ENCODE measurements at places on chromosomes 16 and 17. TPM values are rescaled to one million over a fixed set of nuclear protein-coding genes. Genes with fewer than 3 reads are reported as not detected.

- no peak for DNase-seq
Observed at GRCh38 chr16:48498769-48499631, 111.0 kb downstream of the N4BP1 start.

RSPRY1 gene
- 34.1 TPM for total RNA-seq

DNA sequence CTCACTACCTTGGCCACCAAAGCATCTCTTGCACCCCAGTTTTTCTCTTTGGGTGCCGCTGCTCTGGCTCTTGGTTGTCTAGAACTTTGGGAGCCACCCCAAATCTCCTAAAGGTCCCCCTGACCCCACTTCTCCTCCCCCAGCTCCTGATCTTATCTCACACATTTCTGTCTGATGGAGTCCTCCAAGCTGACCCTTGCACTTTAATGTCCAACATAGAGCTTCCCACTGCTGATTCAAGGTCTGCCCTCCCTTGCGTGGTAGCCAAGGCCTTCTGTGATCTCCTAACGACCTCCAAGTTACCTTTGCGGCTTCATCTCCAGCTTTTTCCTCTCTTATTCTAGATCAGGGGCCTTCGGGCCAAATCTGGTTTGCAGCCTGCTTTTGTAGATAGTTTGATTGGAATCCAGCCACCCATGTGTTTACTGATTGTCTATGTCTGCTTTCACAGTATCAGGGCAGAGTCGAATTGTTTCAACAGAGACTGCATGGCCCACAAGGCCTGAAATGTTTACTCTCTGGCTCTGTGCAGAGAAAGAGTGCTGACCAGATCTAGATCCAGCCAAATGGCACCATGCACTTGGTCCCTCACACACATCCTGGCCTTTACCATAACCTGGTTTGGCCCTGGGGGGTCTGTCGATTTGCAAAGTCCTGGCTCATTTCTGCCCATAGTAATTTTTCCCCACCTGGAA, 168.6 kb downstream of the HAPSTR1 start:
- no peak for DNase-seq

- DNase-seq = no peak
Observed at GRCh38 chr16:51816929-51817328, 665.9 kb upstream of the SALL1 start.

DNA sequence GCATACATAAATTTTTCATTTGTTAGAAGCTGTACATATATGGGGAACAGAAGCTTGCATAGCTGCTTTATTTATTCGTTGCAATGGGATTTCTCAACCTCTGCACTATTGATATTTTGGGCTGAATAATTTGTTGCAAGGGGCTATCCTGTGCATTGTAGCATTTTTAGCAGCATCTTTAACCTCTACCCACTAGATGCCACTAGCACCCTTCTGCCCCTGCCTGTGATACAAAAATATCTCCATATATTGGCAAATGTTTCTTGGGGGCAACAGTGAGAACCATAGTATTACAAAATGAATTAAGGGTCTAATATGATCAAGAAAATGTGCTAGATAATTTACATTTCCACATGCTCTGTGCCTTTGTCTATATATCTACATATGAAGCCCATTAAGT, 1401.0 kb downstream of the CDH11 start:
- DNase-seq = no peak

DNA sequence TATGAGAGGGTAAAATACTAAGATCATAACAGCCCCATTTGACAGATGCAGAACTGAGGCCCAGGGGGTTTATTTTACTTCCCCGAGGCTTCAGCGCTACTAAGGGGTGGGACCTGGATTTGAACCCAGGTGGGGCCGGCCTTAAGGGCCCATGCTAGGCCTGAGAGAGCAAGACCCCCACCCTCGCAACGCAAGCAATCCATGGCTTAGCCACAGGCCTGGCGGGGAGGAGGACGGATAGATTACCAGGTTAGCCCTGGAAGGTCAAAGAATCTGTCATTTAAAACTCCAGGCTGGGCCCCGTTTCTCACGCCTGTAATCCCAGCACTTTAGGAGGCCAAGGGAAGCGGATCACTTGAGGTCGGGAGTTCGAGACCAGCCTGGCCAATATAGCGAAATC, 1.9 kb upstream of the CDH3 start:
- DNase-seq = no peak

GRCh38 chr17:38434178-38434665, 6.0 kb downstream of the ARHGAP23 start:
- DNase-seq = no peak

- DNase-seq = no peak
Observed at GRCh38 chr16:68972720-68973119, 129.4 kb downstream of the TANGO6 start.

GRCh38 chr16:67240506-67240905, 6.8 kb downstream of the FHOD1 start:
- no peak for DNase-seq

C16orf96 gene
- not detected for total RNA-seq

FOXL1 gene
- not detected for total RNA-seq

DNA sequence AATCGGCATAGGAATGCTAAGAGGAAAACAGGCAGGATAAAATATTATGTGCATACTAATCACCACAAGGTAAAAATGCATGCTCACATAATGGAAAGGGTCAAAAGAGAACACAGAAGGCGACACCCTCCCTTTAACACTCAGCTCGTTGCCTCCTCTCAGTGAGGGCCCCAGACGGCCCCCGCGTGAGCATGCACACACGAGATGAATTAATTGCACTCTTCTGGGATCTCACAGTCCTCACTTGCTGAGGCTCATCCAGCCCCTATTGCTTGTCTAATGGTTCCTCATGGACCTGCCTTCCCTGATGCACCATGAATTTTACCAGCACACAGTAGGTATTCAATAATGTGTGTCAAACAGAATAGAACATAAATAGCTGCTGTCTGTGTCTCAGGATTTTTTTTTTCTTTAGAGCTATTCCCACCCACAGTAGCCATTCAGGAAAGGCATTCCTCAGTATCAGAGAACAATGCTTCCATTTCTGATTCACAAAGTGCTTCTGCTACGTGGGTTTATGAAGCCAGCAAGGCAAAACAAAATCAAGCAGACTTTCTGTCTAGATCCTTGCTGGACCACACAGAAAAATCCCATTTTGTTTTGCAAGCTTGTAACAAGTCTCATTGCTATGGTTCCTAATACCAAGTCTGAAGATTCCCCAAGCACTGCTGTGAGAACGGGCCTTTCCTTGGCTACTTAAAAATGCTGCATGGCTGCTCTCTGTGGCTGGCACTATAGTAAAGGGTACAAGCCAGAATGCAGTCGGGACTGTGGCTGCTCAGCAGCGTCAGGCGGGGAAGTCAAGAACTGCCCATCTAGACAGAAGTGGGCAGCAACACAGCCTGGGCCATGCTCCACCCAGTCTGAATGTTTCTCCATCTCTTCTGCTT, 43.6 kb downstream of the TOM1L2 start:
- no peak for DNase-seq

CLN3 gene
- total RNA-seq = 45.4 TPM

- DNase-seq = no peak
Observed at GRCh38 chr17:59432657-59433056, 101.2 kb downstream of the YPEL2 start.

DNA sequence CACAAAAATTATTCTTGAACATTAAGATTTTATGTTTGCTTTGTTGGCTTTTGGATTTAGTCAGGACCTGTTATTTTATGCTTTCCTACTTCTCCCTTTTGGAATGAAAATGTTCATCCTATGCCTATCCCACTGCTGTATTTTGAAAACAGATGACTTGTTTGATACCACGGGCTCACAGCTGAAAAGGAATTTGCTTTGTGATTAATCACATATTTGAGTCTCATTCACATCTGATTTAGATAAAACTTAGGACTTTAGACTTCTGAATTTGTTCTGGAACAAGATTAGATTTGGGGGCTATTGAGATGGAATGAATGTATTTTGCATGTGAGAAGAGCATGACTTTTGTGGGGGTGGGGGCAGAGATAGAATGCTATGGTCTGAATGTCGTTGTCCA, 1012.6 kb downstream of the CDH11 start:
- DNase-seq = no peak

- DNase-seq = no peak
Observed at GRCh38 chr17:27930000-27930399, 36.8 kb upstream of the LYRM9 start.

DNA sequence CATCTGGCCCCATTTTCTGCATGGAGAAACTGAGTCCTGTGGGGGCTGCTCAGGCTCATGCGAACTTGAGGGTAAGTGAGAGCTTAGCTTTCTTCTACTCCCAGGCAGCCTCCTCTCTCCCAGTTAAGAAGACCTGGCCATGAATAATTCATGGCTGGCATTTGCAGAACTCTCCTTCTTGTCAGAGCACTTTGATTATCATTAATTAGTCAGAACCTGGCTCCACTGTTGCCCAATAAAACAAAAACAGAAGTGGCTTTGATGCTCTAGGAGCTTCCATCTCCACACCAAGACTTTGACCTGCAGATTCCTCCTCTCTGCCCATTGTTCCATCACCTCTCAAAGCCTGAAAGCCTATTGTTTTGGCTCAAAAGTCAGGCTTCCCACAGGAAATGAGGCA, 45.5 kb upstream of the CDH3 start:
- DNase-seq = no peak

DNA sequence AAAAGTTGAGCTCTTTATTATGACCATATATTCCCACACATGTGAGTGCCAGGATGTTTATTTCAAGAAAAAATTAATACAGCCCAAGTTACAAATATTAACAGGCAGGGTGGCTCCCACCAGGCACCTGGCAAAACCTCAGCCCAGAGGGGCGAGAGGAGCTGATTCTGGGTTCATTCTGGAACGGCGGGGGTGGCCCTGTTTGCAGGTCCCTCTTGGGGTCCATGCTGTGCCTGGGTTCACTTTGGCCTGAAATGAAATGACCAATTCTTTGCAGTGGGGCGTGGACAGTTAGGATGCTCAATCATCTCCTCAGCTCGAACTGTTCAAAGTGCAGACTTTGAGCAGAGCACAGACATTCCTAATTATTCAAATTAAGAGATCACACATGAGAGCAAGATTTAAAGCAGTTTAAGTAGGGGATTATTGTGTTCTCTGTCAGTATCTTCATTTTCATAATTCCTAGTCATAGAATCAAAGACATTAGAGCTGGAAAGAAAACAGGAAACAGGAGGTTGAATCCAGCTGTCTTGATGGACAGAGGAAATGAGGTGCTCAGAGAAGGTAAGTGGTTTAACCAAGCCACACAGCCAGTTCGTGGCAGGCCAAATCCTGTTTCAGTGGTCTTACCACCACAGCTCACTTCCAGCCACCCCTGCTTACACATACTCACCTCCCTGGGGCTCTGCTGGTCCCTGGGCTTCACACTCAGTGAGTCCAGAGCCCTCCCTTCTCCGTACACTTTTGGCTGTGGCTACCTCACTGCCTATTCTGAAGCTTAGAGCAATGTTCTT, 363.9 kb upstream of the TNRC6C start:
- DNase-seq = peak; percentile 52

DNA sequence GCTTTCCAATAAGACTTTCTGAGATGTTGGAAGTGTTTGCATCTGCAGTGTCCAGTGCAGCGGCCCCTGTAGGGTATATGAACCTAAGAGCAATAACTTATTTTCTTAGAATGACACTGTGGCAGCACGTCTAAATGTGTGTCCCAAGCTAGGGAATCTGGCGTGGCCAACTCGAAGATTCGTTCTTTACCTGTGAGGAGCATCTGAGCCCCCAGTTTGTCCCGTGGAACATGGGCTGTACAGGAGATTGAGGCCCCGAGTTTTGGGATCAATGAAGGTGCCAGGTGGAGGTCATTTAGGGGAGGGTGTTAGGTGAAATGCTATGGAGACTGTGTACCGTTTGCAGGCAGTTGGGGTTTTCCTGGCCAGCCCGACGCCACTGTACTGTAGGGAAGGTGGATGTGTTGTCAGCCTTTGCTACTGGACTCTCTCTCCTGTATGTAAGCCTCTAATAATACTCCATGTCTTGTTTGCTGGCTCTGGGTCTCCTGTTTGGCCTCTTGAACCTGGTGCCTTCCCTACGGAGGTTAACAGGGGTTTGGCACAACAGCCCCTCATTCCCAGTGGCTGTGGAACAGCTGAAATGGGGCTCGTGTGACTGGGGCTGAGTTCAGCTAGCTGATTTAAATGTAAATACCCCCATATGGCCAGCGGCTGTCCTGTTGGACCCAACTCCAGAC, 45.5 kb upstream of the SDK2 start:
- DNase-seq = peak; percentile 6

- DNase-seq = no peak
Observed at GRCh38 chr16:56226187-56226586, 34.9 kb downstream of the GNAO1 start.

KREMEN2 gene
- not detected for total RNA-seq

TNFSF12 gene
- 86.7 TPM for total RNA-seq

DHRS7C gene
- total RNA-seq = not detected

CLEC19A gene
- total RNA-seq = not detected

KRT39 gene
- total RNA-seq = not detected

GRCh38 chr17:83162035-83162745, 82.8 kb downstream of the METRNL start:
- DNase-seq = peak; percentile 8

DNA sequence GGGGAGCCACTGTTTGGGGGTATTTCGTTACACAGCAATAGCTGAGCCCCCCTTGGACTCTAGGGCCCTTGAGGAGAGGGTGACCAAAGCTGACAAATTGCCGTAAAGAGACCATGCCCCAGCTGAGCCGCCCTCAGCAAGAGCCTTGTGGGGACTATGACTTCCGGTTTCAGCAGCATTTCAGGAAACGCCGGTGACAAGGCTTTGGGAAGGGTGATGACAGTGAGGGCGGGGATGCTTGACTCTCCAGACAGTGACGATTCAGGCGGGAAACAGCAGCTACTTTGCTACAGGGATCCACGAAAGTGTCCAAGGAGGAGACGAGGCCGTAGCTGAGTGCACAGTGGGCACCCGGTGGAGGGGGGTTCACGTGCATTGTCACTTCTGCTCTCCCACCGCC, 360.8 kb downstream of the C16orf95 start:
- DNase-seq = no peak

DNA sequence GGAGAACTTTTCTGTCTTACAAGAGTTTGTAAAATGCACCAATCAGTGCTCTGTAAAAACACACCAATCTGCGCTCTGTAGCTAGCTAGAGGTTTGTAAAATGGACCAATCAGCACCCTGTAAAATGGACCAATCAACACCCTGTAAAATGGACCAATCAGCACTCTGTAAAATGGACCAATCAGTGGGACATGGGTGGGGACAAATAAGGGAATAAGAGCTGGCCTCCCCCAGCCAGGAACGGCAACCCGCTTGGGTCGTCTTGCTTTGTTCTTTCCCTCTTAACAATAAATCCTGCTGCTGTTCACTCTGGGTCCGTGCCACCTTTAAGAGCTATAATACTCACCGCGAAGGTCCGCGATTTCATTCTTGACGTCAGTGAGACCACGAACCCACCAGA, 18.5 kb upstream of the KCNG4 start:
- no peak for DNase-seq

PYDC1 gene
- total RNA-seq = not detected

MT1H gene
- total RNA-seq = not detected

DNA sequence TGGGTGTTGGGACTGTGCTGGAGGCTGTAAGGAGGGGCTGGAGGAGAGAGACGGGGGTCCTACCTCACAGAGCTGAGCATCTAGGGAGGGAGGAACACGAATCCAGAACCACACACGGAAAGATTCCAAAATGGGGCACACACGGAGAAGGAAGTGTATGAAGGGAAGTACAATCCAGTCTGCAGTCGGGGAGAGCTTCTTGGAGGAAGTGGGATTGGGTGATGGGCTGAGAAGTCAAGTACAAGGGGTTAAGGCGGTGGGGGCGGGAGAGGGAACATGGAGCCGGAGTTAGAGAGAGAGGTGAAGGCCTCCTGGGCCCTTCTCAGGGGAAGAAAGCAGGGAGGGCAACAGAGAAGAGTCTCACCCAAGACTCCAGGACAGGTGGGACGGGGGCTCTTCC, 107.5 kb upstream of the CREBBP start:
- DNase-seq = no peak

- DNase-seq = no peak
Observed at GRCh38 chr17:29250666-29251065, 4.0 kb downstream of the CRYBA1 start.

SEPTIN1 gene
- total RNA-seq = 343 TPM

Measured in activated CD4-positive, alpha-beta memory T cell treated with anti-CD3 and anti-CD28 coated beads, Interleukin-2, amount 10 ng/mL, durations not matched to agents 7 days and 5 days (primary cell).